Motor neuron (in vitro differentiated cells): ENCODE measurements at places on chromosomes 12 and 14. TPM values are rescaled to one million over a fixed set of nuclear protein-coding genes. Genes with fewer than 3 reads are reported as not detected.

Gene TMEM121
- total RNA-seq: 4.3 and 4.9 TPM in 2 replicates

DNA sequence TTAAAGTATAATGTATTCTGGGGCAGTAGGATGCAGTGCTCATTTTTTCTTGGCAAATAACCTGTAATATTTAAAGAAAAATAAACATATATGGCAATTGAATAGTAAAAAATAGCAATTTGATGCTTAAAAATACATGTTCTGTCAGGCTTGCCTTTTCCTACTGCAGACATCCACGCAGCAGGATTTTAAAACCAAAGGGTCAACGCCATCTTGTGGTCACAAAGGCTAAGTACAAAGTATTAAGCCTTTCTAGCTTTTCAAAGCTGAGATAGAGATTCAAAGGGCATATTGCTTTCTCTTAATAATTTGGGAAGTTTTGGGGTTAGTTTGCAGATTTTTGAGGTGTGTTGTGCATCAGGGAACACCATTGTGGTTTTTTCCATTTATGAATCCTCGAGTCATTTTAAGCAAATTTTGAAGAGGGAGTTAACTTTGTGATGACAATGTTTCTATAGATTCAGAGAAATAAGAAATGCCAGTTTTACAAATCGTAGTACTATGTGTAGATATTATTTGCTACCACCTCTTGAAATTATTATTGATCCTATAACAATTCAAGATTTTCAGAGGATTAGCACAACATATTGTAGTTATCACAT lies 4.7 kb upstream of the CCER1 start:
- ATAC-seq: no peak

Gene MAP4K5
- total RNA-seq: 41.2 and 42.3 TPM in 2 replicates

DNA sequence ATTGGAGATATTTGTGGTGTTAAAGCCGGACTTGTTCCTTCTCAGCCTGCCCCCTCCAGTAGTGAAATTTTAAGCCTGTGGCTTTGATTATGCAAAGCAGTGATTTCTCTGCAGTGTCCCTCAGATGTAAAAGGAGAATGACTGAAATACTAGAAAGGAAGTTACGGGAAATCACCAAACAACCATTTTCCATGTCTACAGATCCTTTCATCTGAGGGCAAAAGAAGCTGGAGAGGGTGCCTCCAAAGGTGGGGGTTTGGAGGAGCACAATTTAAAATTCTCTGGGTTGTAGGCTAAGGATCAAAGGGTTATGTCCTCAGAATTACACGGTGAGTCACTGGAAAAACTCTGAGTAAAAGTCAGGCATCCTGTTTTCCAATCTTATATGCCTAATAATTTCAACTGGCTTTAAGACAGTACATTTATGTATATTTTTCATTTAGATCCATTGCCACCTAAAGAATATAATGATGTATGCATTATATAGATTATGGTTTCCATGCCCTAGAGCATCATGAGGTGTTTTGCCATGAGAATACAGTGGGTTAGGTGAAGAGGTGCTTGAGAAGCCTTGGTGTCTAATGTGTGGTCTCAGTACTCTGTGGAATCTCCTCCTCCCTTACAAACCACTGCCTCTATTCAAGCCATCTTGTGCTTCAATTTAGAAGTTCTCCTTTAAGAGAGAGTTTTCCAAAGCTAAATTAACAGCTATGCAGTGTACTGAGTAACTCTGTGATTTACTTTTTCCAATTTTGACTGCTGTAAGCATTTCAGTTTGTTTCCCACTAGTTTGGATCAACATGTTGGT lies 362.1 kb downstream of the RAD51B start:
- ATAC-seq: peak; percentile 92
